ENCODE measurements at places on chromosomes 12 and 14. TPM values are rescaled to one million over a fixed set of nuclear protein-coding genes. Genes with fewer than 3 reads are reported as not detected.

DNA sequence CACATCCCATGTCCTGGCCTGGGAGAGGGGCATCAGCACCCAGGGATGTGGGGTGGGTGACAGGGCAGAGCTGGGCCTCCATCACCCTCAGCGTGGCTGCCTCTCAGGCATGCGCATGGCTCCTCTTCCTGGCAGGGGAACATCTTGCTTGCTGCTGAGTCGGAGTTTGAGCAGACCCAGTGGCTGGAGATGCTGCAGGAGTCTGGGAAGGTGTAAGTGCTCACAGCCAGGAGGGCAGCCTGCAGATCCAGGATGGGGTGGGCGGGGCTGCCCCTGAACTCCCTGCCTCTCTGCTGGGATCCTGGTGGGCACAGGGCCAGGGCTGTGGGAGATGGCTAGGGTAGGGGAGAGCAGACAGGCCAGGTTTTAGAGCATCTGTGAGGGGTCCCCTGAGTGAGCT, 16.2 kb downstream of the PLEKHD1 start:
- no peak overlapping the region for H3K27ac ChIP-seq
- peaks cover 18% of the 10 kb centered on the region for H3K27me3 ChIP-seq

DNA sequence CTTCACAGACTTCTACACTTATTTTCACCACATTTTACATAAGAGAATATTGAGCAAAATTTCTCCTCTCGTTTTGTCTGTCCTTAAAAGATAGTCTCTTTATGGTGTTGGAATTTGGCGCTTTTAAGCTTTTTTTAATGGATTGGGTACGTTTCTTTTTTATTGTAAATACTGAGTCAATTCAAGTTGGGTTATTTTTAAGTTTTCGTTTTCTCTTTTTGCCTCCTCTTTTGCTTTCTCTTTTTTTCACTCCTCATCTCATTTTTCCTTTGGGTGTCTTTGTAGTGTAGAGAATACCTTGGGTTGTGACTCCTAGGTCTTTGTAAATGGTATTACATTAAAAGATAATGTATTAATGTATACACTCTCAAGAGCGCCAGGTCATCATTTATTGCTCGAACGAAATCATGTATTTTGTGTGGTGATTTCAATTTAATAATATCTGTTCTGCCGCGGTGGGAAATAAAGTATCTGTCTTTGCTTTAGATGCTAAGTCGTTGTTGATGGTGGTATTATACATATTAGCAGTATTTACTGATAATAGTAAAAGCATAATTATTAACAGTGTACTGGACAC, 845 bp downstream of the TMX1 start:
- H3K36me3 ChIP-seq, result peaks cover 16% of the 10 kb centered on the region
- no peaks in the 10 kb centered on the region for H3K27me3 ChIP-seq
- no peak overlapping the region for H3K27ac ChIP-seq
- peaks cover 45% of the 10 kb centered on the region for H3K4me1 ChIP-seq
- no peak for DNase-seq

Gene CYP46A1
- total RNA-seq, result 0.57 TPM

- H3K27ac ChIP-seq, result no peak overlapping the region
- no peaks in the 10 kb centered on the region for H3K36me3 ChIP-seq
- no peak overlapping the region for H3K4me3 ChIP-seq
- no peaks in the 10 kb centered on the region for H3K4me1 ChIP-seq
- no peak for DNase-seq
Observed at GRCh38 chr14:66135831-66136230, 350.3 kb upstream of the CCDC196 start.

DNA sequence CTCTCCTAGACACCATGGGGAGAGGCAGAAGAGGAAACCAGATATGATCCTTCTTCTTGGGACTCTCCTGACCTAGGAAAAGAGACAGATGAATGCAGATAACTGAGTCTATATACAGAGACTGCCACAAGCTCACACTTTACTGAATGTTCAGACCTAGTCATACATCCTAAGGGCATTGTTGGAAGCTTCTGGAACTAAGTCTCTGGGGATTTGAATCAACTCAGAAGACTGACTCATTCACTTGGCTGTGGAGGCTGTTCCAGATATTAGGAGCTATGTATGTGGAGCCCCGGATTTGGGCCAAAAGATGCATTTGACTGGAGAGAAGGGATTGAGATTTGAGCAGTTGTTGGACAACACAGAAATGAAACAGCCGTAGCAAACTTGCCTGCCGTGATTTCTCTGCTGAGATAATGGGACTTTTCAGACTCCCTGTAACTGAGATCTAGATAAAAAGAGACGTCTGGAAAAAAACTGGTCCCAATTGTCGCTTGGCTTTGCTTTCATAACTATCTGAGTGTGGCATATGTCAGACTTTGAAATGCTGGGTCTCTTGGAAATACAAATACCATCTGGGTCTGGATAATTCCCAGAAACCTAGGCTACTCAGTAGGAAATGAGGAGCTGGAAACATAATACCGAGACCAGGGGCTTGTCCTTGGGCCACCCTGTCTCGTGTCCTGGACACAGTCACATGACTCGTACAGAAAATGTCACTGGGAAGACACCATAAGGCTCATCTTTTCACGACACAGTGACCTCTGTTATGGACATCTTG, 396.8 kb downstream of the NUAK1 start:
- no peak overlapping the region for H3K27ac ChIP-seq
- DNase-seq, result no peak
- no peak overlapping the region for H3K4me3 ChIP-seq
- H3K27me3 ChIP-seq, result peaks cover 21% of the 10 kb centered on the region

DNA sequence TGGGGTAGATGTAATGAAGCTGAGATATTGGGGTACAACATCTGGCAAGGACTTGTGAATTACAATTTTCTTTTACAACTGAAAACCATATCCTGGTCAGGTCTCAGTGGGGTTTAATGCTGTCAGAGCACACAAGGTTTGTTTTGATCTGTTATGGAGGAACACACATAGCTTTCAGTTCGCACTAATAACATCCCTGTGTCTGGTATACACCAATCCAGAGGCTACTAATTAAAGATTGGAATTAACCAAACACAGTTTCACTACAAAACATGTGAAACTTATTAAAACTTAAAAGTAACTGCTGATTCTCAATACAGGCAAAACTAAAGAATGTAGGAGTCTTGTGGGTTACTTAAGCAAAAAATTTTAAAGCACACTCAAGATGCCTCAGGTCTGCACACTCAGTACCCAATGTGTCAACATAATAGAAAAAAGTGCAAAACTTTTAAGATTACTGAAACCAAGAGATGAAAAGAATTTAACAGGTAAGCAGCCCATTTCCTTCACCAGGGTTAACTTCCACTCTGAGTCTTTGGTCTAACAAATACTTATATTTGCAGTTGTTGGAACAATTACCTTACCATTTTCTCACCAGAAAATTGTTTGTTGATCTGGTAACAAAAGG, 77.4 kb downstream of the LLPH start:
- no peaks in the 10 kb centered on the region for H3K4me1 ChIP-seq
- H3K27ac ChIP-seq, result no peak overlapping the region
- no peaks in the 10 kb centered on the region for H3K27me3 ChIP-seq
- no peaks in the 10 kb centered on the region for H3K36me3 ChIP-seq

Gene IL31
- not detected for total RNA-seq

Gene ABCC9
- total RNA-seq, result 0.02 TPM

DNA sequence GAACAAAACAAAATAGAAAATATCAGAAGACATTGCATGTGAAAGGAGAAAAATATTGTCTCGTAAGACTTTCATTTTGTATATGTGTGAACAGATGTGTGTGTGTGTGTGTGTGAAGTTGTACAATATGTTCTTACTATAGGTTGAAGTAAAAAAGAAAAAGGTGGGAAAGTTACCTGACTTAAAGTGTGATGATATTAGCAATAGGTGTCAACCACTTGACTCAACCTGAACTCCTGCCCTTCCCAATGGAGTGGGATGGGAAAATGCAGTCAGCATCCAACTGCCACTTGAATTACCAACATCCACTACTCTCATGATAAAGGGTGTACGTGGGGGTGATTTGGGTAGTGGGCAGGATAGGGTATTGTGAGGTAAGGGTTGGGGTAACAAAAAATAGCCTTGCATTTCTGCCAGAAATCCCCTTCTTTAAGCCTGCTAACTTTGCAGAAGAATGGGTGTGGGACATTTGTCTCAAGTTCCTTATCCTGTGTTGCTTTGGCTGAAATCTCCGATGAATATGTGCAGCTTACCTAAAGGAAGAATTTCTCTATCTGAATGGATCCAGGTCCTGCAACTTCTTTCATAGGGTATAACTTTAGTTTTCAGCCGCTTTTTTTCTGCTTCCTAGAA, 181.6 kb downstream of the CHST11 start:
- DNase-seq, result no peak
- no peak overlapping the region for H3K27ac ChIP-seq
- H3K4me3 ChIP-seq, result no peak overlapping the region
- H3K36me3 ChIP-seq, result no peaks in the 10 kb centered on the region
- H3K4me1 ChIP-seq, result peaks cover 10% of the 10 kb centered on the region

Gene KRT80
- 0.11 TPM for total RNA-seq

DNA sequence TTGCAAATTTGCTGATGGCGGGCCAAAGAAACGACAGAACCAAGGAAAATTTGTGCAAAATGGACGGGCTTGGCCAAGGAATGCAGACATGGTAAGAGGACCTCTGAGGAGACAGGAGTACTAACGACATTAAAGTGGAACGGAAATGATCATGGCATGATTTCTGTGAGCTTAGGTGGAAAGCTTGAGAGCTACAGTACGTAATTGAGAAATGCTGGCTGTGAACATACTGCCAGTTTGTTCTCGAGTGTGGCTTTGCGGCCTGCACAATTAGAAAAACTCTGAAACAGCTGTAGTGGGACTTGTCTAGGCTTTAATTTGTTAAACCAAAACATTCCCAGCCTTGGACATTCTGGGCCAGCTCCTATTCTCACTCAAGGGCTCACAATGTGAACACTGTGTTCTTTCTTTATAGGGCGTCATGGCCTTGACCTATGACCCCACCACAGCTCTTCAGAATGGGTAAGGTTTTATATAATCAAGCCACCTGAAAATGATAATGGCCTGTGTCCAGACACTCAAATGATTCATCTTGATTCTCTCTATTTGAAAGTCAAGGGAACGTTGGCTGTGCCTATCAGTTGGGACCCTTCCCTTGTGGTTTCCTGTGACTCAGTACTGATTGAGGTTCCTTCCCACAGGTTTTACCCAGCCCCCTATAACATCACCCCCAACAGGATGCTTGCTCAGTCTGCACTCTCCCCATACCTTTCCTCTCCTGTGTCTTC, 48.5 kb downstream of the BAZ2A start:
- peaks cover 2% of the 10 kb centered on the region for H3K36me3 ChIP-seq
- DNase-seq, result no peak
- H3K27me3 ChIP-seq, result no peaks in the 10 kb centered on the region
- no peak overlapping the region for H3K4me3 ChIP-seq
- peak overlapping the region; percentile 72 for H3K27ac ChIP-seq

Gene TCL1B
- total RNA-seq, result 7.0 TPM

Gene ESPL1
- 48.5 TPM for total RNA-seq

DNA sequence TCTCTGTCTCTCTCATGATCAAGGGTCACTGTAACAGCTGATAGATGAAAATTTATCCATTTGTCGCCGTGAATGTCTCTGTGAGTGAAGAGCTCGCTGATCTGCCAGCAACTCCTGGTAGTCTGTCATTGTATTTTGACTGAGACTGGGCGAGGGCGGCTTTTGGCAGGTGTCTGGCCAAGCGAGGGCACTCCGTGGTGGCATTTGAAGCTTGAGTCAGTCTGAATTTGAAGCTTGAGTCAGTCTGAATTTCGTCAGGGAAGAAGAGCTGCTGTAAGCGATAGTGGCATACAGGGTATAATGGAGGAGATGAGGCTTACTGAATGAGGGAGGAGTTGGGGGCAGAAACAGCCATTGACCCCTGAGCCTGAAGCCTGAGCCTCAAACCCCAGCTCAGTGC, 56.8 kb upstream of the FAM181A start:
- no peak overlapping the region for H3K27ac ChIP-seq
- peaks cover 8% of the 10 kb centered on the region for H3K36me3 ChIP-seq
- peaks cover 19% of the 10 kb centered on the region for H3K27me3 ChIP-seq

Gene OASL
- 0.28 TPM for total RNA-seq

DNA sequence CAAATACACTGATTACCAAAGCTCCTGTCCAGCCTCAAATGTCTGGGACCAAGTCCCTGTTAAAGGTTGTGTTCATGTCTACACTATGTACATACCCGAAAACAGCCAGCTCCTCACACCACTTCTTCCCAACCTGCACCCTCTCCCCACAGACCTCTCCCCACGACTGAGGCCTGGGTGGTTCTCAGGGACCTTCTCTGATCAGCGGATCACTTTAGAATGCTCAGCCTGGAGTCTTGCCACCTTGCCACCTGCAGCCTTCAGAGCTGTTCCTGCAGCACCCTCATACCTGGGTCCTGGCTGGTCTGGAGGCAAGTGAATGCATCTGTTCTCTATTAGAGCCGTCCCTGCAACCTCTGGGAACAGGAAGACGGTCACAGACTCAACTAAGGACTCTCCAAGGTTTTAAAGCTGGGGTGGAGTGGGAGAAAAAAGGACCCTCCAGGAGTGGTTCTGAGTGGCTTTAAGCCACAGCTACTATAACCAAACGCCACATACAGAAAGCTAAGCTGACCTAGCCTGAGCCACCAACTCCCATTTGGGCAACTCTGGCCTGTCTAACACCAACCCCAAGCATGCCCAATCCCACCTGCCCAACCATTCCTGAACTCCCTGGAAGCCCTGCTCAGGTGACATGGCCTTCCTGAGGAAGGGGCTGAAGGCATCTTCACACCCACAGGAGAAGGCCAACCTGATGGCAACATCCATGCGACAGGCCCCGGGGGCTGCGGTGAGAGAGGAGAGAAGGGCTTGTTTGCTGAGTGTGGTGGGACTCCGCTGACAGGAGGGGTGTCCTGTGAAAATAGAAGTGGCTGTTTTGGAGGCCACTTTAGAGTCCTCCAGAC, 8.6 kb downstream of the KRT2 start:
- H3K27ac ChIP-seq, result no peak overlapping the region
- no peaks in the 10 kb centered on the region for H3K4me1 ChIP-seq
- H3K36me3 ChIP-seq, result no peaks in the 10 kb centered on the region

Gene NPAS3
- total RNA-seq, result 3.2 TPM

- H3K27me3 ChIP-seq, result no peaks in the 10 kb centered on the region
- H3K4me1 ChIP-seq, result peaks cover 28% of the 10 kb centered on the region
- DNase-seq, result no peak
- peaks cover 10% of the 10 kb centered on the region for H3K36me3 ChIP-seq
Observed at GRCh38 chr12:28413460-28414109, 223.3 kb downstream of the CCDC91 start.

DNA sequence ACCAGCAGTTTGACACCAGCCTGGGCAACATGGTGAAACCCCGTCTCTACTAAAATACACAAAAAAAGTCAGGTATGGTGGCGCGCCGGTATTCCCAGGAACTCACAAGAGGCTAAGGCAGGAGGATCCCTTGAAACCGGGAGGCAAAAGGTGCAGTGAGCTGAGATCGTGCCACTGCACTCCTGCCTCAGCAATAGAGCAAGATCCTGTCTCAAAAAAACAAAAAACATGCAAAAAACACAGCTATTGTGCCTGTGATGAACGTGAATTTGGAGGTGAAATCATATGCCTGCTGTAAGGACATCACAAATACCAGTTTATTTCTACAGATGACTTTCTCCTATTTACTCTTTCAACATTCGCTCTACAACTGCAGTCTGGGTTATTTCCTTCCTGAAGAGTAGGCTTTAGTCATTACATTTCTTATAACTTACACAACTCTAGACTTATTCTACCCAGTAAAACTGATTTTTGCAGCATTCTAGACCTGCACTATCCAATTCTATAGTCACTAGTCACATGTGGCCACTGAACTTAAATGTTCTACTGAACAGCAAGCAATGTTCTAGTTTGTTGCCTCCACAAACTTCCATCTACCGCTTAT, 48.3 kb downstream of the HNRNPC start:
- peaks cover 72% of the 10 kb centered on the region for H3K36me3 ChIP-seq
- no peaks in the 10 kb centered on the region for H3K27me3 ChIP-seq
- no peak for DNase-seq

Gene BCL2L2
- total RNA-seq, result 15.5 TPM

Gene ETFBKMT
- 2.2 TPM for total RNA-seq
